Head of caudate nucleus (tissue), 42 donors: ENCODE measurements at places on chromosomes 12 and 14.

DNA sequence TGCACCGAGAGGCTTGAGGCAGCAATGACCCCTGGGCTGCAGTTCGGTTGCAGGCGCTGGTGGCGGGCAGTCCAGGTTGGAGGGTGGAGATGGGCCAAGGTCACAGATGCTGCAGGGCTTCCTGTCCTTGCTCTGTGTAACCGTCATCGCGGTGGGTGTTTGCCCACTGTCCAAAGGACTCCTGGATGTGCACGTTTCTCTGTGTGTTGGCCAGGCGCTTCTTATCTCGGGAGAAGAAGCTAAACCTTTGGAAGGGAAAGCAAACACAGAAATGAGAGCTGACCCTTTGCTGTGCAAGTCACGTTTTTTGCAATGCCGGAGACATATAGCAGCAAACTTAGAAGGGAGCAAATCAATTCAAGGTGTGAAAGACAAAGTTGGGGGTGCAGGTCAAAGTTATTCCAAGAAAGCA is 14.5 kb downstream of the SNRNP35 start:
- no peak for DNase-seq

DNA sequence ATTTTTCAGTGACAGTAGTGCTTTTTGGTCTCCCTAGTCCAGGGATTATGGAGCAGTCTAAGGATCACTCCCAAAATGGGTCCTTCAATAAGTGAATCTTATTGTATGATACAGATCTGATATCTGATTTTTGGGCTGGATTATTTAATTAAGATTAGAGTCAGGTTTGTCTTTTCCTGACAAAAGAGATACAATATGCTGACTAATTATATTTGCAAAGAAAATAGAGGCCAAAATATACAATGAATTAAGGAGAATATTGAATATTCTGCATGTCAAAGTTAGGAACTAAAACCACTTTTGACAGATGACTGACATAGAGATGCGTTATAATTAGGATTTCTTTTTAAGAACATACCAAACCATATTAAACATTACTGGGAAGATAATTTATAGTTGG is 175.2 kb downstream of the FOXG1 start:
- DNase-seq: no peak

- no peak for DNase-seq
These were observed 51.8 kb upstream of the HIF1A start for GRCh38 chr14:61643555-61643954.

GRCh38 chr14:75188086-75188485 is 11.7 kb upstream of the TMED10 start:
- DNase-seq: no peak

DNA sequence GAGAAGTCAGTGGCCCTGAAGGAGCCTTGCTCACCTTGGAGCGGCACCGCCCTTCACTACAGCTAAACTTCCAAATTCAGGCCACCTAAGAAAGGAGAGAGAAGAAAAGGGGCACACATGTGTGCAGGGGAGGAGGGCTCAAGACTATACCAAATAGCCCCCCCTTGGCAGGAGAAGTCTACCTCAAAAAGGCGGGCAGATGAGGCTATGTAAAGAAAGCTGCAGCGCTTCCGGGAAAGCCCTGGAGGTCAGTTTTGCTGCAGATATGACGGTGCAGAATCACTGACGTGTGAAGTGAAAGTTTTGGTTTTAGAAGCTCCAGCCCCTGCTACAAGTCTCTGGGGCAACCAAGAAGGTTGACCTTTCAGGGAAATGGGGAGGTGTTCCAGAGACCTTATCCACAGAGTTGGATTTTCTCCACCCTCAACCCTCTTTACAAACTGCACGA is 48.2 kb upstream of the PNMA1 start:
- DNase-seq: no peak
